ENCODE measurements at places on chromosomes 2 and 18.

- no peak for DNase-seq
These were observed 241.2 kb downstream of the TFCP2L1 start for GRCh38 chr2:121043827-121044222.

DNA sequence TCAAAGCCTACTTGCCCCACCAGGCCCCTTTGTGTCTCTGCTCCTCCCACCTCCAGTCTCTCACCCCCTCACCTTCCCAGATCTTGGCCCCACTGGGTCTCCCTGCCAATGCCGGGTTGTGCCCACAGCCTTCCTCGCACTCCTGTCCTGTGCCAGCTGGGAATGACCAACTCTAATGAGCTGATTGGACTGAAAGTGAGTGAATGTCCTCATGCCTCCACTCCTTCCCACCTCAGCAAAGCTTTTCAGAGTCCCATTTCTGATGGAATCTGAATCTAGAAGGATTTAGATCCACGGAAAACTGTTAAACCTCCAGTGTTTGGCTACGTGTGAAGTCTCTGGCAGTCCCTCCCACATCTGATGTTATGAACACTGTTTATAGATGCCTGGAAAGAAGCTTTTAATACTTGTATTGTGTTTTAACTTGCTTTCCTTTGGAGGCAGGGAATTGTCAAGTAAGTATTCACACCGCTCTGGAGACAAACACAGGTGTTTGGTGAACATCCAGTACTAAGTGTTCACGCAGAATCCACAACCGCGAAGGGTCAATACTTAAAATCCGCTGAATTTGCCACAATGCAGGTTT lies 103.9 kb downstream of the RTN4 start:
- DNase-seq: no peak

- no peak for DNase-seq
These were observed 111.6 kb downstream of the FAM210A start for GRCh38 chr18:13614641-13615288.

GRCh38 chr2:15636972-15637785 lies 45.5 kb downstream of the DDX1 start:
- peak; percentile 66 for DNase-seq

- DNase-seq: no peak
These were observed 52.4 kb upstream of the PPM1B start for GRCh38 chr2:44116319-44116718.

- peak; percentile 46 for DNase-seq
These were observed 24.5 kb upstream of the HPCAL1 start for GRCh38 chr2:10278029-10278762.

DNA sequence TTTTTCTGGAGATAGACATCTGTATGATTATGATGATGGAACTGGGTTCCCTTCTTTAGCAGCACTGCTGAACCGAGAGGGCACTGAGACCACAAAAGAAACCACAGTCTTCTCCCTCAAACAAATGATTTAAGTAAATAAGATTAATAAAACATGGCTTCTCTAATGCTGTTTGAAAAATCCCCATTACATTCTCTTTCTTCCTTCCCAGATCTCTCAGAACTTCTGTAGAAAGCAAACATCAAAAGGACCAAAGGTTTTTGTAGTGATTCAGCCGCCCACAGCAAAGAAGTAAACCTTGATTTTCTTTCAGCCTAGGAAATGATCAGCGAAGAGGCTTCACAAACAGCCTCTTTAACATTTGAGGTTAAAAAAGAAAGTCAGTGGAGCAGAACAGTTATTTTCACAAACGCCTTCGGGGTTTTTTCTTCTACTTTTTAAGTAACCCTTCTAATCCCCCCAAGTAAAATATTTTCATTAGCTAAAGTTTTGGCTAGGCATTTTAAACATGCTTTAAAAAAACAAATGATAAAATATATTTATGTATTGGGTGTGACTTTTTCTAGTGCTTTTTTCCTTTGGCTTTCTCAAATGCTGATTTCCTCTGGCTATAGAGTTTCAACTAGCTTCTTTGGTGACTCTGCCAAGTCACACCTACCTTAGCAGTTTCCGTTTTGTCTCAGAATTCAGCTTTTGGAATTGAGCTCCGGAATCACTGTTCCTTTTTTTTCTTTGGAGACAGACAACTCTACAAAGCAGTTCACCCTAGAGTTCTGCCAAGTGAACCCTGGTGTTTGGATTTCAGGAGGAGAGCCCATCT lies 89.6 kb downstream of the UPP2 start:
- no peak for DNase-seq

GRCh38 chr2:144445196-144445595 lies 74.7 kb downstream of the ZEB2 start:
- DNase-seq: no peak

GRCh38 chr2:113220970-113221708 lies 47.4 kb downstream of the PSD4 start:
- no peak for DNase-seq

DNA sequence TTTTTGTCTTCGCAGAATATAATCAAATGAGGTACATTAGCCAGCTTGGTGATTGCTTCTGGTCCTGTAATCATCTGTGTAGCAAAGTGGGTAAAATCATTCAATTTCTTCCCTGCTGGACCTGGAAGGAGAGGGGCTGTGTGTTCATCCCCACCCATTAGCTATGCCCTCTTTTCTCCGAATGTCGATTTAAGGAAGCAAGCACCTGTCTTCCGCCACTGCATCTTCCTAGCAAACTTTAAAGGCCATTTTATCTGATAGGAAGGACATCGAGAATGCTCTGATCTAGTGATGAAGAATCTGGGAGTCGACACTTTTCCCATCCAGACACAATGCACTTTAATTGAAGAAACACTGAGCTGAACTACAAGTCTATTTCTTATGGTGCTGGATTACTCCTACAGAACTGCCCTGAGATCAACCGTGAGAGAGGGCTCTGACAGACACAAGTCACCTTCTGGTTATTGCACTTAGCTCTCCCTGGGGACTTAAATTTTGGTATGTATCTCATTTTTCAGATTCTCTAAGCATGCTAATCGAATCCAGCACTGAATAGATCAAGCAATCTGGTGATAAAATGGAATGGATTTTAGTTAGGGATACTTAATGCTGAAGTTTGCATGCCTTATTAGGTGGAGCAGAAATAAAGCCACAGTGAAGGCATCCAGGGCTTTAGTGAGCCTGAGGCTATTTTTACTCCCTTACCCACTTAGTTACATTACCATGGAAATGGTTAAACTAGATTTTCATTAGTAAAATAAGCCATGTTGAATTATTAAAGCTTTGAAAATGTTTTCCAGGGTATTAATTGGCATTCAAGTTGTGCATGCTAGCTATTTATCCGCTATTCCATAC lies 1.3 kb downstream of the NYAP2 start:
- DNase-seq: no peak

DNA sequence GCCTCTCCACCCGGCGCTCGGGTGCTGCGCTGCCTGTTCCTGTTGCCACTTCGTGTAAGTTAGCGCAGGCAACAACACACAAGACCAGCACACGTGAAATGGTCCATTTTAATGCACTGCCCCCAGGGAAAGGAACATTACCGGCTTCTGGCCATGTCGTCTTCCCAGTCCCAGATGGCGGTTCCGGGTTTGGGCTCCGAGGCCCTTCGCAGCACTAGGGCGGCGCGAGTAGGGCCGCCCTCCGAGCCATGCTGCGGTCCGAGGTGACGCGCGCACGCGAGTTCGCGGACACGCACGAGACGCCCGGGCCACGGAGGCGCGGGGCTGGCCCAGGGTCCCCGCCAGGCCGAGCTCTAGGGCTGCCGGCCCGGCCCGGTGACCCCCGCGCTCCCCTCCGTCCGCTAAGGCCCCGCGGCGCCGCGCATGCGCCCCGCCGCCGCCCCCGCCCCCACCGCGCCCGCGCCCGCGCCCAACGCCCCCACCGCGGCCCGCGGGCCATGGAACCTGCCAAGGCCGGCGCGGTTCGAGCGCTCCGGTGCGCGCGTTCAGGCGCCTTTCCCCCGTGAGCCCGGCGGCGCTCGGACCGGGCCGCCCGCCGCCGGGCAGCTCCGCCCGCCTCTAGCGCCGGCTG lies 367 bp upstream of the ZNF236 start:
- peak; percentile 47 for DNase-seq

GRCh38 chr18:63676526-63677323 lies 15.0 kb upstream of the SERPINB3 start:
- no peak for DNase-seq

- DNase-seq: no peak
These were observed 137.7 kb downstream of the CD8B2 start for GRCh38 chr2:106624787-106625380.

DNA sequence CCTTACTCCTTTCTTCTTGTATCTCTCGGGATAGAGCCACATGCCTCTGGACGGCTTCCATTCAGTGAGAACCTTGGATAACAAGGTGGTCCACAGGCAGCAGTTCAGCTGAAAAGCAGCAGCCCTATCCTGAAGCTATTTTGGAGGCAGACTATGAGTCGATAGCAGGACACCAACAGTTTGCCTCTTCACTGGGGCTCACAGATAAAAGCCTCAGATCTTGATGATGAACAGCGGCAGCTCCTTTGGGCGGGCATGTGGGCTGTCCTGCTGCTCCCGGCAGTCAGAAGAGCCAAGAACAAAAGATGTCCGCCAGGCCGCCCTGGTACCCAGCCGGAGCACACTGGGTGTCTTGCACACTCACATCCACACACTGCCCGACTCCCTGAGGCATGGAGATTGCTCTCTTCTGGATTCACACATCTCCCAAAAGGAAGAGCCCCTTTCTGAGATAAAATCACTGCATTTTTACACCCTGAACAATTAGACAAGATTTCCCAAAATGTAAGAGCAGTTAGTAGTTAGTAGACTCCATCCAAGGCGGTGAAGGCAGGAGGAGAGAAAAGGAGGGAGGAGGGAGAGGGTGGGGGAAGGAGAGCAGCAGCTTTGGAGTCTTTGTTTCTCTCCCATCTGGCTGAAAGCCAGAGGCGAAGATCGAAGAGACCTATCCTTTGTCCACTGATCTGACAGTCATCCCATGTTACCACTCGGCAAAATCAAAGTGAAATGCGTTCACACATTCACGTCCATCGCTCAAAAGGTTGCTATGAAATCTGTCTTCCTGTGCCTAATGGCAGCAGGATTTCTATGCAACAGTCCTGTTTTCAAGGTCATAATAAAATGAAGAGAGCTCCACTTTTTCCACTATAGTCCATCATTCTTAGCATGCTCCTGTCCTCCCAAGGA lies 90.1 kb upstream of the KLF7 start:
- no peak for DNase-seq

GRCh38 chr2:3462493-3463104 lies 56.7 kb downstream of the ADI1 start:
- no peak for DNase-seq

DNA sequence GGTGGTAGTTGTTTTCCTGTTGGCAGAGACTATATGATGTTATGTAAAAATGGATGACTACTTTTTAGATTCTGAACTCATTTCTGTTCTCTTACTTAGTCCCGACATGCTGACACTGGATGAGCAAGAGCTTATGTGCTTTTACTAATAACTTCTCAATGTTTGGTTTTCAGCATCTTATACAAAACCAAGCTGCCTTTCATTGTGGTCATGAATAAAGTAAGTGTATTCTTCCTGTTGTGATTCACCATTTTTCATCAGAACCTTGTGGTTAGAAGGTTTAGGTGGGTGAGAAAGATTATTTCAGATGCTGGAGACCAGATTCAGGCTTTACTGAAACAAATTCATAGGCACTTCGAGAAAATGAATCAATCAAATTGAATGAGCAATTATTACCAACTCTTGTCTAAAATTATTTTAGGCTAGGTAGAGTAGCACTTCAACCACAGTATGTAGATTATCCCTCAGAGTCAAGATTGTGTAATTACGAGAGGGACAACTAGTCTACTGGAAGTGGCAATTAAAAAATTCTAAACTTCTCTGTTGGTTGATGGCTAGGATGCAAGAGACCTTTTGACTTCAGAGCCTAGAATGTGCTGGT lies 9.3 kb downstream of the GPN1 start:
- peak; percentile 92 for DNase-seq

DNA sequence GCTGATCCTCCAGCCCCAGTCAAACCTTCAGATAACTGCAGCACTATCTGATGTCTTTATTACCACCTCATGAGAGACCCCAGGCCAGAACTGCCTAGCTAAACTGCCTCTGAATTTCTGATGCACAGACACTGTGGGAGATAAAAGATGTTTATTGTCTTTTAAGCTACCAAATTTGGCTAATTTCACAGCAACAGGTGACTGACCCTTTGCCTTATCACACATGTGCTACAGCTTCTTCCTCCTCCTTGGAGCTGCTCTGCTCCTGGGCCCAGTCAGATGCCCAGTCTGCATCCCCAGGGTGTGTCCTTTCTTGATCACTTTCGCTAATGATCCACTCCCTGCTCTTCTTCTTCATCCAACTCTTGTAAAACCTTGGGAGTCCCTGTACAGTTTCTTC lies 19.6 kb upstream of the ACOXL start:
- DNase-seq: no peak

DNA sequence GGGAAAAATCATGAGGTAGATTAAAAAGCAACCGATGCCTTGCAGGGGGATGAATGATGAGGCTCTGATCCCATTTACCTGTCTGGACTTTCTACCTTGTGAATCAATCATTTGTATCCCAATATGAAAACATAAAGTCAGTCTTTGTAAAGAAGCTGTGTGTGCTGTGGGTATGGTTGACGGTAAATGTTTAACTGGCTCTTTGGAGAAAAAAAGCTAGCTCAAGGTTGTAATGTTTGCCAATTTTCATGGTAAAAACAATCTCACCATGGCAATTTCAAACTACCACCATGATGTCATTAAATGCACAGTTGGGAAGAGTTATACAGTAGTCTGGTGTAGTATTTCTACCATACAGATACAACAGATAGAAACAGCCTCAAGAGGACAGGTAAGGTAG lies 14.6 kb downstream of the TTR start:
- DNase-seq: no peak

DNA sequence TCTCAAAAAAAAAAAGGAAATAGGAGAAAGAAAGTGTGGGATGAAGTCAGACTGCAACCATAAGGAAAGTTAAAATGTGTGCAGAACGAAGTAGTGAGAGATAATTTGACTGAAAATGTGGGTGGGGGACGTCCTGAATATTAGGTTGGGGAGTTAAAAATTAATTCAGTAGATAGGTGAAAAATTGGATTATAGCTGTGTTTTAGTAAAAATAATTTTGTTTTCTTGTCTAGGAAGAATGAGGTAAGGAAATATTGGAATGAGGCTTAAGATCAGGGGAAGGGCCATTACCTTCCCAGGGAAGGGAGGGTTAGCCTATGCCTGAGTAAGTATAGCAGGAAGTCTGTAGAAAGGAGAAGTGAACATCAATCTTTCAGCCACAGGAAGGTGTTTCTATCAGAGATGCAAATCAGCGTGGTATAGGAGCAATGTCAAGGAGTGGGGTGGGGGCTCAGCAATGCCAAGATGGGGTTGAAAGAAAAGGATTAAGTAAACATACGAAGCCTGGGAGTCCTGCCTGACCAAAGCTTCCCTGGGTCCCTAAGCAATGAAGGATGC lies 250.9 kb downstream of the PIEZO2 start:
- DNase-seq: no peak
